ENCODE measurements at places on chromosomes 16 and 17.

DNA sequence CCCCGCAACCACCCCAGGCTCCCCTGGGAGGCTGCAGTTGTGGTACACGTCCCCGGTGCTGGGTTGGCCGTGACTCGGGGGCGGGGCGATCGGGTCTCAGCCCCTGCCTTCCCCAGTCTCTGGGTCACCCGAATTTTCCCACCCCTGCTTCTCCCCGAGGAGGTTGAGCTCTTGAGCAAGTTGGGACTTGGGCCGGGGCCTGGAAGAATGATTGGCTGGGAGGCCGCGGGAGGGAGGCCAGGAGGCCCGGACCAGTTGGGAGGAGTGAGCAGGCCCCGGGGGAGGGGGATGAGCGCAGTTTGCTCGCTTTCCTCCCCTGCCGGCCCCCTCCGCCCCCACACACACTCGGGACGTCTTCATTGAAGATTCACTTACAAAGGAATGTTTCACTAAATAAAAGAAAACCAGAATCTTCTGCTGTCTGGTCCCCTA, 4.5 kb upstream of the HEXIM1 start:
- DNase-seq, result no peak

DNA sequence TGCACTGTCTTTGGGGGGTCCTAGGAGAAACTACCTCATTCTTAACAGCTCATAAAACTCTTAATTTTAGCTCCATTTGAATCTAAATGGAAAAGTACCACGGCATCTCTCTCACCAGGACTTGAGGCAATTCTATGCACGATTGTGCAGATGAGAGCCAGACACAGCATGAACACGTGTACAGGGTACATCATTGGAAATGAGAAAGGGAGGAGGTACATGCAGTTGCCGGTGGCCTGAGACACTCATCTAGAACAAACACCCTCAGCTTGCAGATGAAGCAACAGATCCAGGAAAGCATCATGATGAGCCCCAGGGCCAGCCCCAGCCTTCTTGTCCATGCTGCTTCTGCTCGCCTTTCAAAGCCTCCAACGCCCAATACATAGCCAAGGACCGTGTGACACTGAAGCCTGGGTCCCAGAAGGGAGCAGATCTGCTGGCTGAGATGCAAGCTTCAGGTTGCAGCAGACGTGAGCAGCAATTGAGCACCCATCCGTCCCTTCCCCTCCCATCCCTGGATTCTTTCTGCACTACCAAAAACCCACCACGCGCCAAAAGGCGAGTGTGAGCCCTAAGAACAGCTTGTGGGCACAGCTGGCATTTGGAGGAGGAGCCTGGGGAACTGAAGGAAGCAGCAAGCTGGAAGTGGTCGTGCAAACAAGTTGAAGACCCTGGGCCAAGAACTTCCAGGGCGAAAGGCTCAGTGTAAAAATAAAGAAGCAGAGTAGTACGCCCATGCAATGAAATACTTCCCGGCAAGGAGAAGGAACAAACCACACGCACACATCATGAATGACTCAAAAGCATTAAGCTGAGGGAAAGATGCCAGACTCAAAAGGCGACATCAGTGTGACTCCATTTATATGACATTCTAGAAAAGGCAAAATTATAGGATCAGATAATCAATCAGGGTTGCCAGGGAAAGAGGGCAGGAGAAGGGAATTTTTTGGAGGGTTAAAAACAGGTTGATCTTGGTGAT, 7.3 kb upstream of the RCVRN start:
- DNase-seq, result no peak

GRCh38 chr16:58096249-58096648, 32.9 kb downstream of the CFAP20 start:
- no peak for DNase-seq

DNA sequence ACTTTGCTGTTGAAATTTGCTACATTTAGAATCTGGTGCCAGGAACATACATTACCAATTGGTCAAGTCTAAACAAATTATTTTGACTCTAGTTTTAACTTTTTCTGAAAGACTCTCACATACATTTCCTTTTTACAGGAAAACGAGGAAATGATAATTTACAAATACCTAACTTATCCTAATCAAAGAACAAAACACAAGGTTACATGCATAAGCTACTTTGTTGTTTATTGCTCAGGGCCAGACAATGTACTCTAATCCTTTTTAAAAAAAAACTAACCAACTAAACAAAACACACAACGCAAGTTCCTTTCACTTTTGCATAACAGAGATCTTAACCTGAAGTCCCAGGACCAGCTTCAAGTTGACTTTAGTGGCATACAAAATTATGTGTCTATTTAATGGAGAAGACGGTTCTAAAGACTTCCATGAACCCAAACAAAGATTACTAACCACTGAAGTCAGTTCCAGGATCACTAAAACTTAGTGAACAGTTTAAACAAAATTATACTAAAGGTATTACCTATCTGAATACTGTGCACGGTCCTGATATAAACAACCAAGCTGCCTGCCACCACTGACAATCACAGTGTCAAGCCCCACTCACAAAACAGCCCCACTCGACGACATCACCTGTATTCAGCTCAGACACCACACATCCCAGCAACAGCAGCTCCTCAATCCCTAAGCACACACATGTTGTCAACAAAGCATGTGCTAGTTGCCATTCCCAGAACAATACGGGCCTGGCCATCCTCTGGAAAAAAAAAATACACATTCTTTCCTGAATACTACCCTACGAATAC, 1.9 kb downstream of the ZNF652 start:
- DNase-seq, result no peak

DNA sequence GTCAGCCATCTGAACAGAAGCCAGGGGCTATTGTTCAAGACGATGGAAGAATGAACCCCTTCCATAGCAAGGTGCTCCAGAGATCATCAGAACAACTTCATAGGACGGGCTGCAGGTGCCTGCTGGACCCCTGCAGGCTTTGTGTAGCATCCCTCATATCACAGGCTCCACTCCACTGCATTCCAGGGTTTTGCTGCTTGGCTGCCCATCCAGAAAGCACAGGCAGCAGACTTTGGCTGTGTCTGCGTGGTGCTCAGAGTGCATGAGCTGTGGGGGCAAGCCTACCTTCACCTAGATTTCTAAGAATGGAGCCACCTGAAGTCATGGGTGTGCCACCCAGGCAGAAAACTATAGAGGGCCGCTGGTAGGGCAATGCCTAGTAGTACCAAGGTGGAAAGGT, 93.9 kb upstream of the NLRP1 start:
- DNase-seq, result no peak

GRCh38 chr17:1002771-1003555, 6.0 kb downstream of the TIMM22 start:
- DNase-seq, result no peak

- peak; percentile 36 for DNase-seq
These were observed 11.8 kb upstream of the CLTC start for GRCh38 chr17:59607817-59608403.

DNA sequence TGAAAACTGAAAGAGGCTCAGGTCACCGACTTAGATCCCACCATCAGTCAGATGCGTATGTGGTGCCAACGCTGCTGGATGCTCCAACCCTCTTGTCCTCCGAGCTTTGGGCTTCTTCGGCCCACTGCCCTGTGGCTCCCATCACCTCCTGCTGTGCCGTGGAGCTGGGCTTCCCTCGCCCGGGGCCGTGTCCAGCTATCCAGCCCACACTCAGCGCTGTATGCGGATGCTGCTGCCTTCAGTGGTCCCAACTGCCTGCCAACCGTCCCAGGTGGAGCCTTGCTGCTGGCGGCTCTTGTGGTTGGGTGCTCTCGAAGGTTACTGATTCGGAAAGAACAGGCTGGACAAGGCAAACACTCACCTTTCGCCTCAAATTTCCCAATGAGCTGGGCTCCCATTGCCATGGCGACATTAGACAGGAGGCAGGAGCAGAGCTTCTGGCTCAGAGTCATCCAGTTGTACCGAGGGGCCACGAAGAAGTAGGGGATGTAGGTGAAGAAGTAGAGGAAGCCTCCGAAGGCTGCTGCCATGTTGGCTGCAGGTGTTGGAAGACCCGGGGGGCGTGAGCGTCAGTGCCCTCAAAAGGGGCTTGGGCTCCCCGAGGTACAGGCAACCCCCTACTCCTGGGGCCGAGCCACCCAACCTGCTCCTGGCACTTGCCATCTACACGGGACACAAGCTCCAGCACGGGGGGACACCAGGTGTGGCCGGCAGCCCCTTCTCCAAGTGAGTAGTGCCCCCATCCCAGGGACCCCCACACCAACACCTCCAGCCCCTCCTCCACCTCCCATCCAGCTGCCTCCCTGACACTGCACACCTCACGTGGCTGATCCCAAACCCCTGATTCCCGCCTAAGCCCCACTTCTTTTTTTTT, 32.2 kb downstream of the ABCA3 start:
- no peak for DNase-seq

DNA sequence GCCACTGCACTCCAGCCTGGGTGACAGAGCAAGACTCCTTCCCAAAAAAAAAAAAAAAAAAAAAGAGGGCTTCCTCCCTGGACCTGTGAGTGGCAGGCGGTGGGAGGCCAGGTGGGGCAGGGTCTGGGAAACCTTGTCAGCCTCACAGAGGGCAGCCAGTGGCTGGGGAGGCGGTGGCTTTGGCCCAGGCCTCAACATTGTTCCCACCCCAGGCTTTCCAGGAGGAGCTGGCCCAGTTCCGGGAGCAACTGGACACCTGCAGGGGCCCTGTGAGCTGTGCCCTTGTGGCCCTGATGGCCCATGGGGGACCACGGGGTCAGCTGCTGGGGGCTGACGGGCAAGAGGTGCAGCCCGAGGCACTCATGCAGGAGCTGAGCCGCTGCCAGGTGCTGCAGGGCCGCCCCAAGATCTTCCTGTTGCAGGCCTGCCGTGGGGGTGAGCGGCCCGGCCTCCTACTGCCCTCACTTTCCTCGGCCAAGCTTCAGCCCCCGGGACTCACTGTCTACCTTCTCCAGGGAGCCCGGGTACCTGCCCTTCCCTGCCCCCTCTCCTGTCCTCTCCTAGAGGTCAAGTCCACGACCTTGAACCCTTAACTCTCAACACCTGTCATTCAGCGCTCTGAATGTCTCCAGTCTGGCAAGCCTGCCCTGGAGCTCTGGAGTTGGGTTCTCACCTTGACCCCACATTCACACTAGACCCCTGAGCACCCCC, 12.4 kb downstream of the ZNF213 start:
- no peak for DNase-seq

DNA sequence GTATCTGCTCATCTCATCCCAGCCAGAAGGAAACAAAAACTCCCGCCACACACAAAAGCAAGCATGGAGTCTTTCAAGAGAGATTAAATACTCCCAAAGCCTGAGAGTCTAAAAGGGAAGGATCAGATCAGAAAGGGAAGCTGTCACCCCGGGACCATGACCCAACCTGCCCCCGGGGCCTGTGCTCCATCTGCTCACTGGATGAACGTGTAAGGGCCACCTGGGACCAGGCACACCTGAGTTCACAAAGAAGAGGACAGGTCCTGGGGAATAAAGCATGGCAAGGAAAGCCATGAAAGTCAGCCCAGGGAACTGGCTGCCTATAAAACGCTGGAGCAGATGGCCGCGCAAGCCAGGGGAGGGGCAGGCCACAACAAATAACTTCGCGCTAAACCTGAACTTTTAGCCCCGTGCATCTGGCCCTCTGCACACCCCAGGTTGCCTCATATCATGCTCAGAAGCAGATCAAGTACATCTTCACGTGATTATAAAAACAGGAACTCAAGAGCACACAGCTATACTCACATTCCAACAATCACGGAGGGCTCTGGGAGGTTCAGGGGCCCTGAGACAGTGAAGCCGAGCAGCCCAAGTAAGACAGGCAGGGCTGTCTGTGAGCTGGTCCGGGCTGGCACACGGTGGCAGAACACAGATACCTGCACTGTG, 3.4 kb downstream of the TMEM11 start:
- DNase-seq, result no peak

DNA sequence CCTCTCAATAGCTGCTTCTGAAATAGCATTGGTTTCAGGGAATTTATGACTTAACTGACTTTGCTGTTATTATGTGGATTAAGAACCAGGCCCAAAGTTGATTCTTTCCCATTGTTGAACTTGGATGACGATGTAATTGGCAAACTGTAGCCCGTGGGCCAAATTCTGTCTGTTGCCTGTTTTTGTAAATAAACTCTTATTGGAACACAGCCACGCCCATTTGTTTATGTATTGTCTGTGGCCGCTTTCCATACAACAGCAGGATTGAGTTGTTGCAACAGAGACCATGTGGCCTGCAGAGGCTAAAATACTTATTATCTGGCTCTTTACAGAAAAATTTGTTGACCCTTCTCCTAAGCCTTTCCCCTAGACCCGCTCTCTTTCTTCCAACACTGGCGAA, 31.6 kb downstream of the NTN1 start:
- DNase-seq, result no peak

Data from stimulated activated CD4-positive, alpha-beta T cell treated with anti-CD3 and anti-CD28 coated beads, Interleukin-1b, Interleukin-23, amount 100 ng/mL, for 48 hours (primary cell).